B cell (primary cell): ENCODE measurements at places on chromosomes 13 and 19. TPM values are rescaled to one million over a fixed set of nuclear protein-coding genes. Genes with fewer than 3 reads are reported as not detected.
A peak's percentile ranks its signal among the peaks of the same experiment; 100 is the strongest.

The ZNF888 gene
- polyA plus RNA-seq = 2.3 and 2.7 TPM in 2 replicates

The ZNF765 gene
- 5.3 and 10.7 TPM in 2 replicates for polyA plus RNA-seq

The USF2 gene
- 357 and 377 TPM in 2 replicates for polyA plus RNA-seq

- peak overlapping the region; percentile 52 for H3K27ac ChIP-seq
- H3K27me3 ChIP-seq = no peaks in the 10 kb centered on the region
- H3K4me1 ChIP-seq = peaks cover 18% of the 10 kb centered on the region
- peak overlapping the region; percentile 87 for H3K4me3 ChIP-seq
These were observed 671 bp upstream of the SLC46A3 start for GRCh38 chr13:28719227-28720055.

- H3K4me3 ChIP-seq = no peak overlapping the region
- H3K27ac ChIP-seq = no peak overlapping the region
- peaks cover 50% of the 10 kb centered on the region for H3K4me1 ChIP-seq
These were observed 3.2 kb upstream of the POLR2E start for GRCh38 chr19:1098177-1099051.

GRCh38 chr19:35860818-35861639 lies 4.3 kb downstream of the KIRREL2 start:
- no peak overlapping the region for H3K27ac ChIP-seq
- peaks cover 26% of the 10 kb centered on the region for H3K4me1 ChIP-seq
- H3K27me3 ChIP-seq = peaks cover 35% of the 10 kb centered on the region
- DNase-seq = peak; percentile 30
- no peak overlapping the region for H3K4me3 ChIP-seq

The OR10H1 gene
- not detected in 2 replicates for polyA plus RNA-seq

GRCh38 chr19:46408664-46409039 lies 4.7 kb downstream of the CCDC8 start:
- no peak for DNase-seq
- H3K4me3 ChIP-seq = no peak overlapping the region
- peaks cover 18% of the 10 kb centered on the region for H3K4me1 ChIP-seq

DNA sequence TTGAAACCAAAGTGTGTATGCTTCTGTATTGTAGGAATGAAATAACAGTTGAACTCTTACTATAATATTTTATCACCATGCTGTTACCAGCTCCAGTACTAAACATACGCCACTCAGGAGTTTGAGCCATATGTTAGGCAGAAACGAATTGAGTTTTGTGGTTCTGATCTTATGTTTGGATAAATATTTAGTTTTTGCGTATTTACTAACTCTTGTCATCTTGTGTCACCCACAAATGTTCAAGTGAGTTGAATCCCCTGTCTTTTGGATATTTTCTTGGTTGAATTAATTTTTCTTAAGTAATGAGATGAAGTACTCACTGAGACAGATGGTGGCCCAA lies 1.5 kb downstream of the FNDC3A start:
- H3K4me1 ChIP-seq = peaks cover 49% of the 10 kb centered on the region
- H3K27ac ChIP-seq = peak overlapping the region; percentile 96
- no peaks in the 10 kb centered on the region for H3K27me3 ChIP-seq
- H3K4me3 ChIP-seq = peak overlapping the region; percentile 88

The MAMSTR gene
- 0.17 and 0.60 TPM in 2 replicates for polyA plus RNA-seq

GRCh38 chr13:78022164-78022877 lies 103.7 kb upstream of the EDNRB start:
- peak overlapping the region; percentile 17 for H3K27ac ChIP-seq
- no peaks in the 10 kb centered on the region for H3K36me3 ChIP-seq
- peak; percentile 81 for DNase-seq
- H3K4me3 ChIP-seq = no peak overlapping the region

The RNF113B gene
- not detected in 2 replicates for polyA plus RNA-seq

- peaks cover 69% of the 10 kb centered on the region for H3K36me3 ChIP-seq
- H3K27me3 ChIP-seq = no peaks in the 10 kb centered on the region
- peak overlapping the region; percentile 80 for H3K27ac ChIP-seq
- H3K4me3 ChIP-seq = no peak overlapping the region
- no peak for DNase-seq
These were observed 46.4 kb downstream of the RUBCNL start for GRCh38 chr13:46340631-46341111.

DNA sequence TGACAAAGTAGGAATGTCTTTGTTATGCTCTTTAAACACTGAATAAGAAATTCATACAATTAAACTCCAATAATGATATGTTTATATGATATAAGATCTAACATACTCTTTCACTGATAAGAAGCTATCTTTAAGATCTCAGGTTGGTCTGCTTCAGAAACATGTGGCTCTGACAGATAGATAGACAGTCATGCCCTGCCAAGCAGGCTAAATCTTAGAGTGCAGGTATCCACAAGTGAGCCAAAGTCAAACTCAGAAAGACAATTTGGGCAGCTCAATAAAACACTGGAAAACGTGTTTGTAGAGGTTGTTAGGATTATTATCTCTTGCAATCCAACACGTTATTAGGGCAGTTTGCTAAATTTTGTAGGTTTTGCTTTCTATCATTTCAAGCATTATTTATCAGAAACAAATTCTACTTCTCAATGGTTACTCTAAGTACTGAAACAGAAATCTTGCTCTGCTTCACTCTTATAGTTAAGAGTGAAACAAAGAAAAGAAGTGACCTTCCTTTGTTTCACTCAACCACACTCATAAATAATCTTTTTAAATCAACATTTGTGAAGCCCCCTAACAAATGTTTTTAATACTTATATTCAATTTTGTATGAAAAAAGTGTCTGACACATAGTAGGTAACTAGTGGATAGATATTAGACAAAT lies 1255.6 kb downstream of the DIAPH3 start:
- no peak overlapping the region for H3K27ac ChIP-seq
- no peaks in the 10 kb centered on the region for H3K36me3 ChIP-seq
- DNase-seq = no peak
- no peak overlapping the region for H3K4me3 ChIP-seq
- no peaks in the 10 kb centered on the region for H3K4me1 ChIP-seq

The CCDC122 gene
- 1.1 and 1.2 TPM in 2 replicates for polyA plus RNA-seq

DNA sequence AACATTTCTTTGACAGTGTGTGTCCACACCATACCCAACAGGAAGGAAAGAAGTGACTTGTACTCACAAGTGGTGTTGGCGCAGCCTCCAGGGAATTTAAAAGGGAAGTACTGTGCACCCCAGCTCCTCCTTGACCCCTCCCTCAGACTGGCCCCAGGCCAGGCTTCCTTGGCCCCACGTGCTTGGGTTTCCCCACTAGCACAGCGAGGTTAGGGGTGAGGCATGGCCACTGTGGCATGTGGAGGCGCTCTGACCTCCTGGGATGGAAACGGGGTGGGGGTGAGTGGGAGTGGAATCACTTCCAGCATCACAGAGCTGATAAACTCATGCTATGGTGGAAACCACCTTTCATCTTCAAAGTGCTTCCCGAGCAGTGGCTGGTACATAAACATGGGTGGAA lies 168.6 kb downstream of the ZNF536 start:
- no peaks in the 10 kb centered on the region for H3K27me3 ChIP-seq
- no peak overlapping the region for H3K4me3 ChIP-seq
- no peak overlapping the region for H3K27ac ChIP-seq
- no peak for DNase-seq
- H3K4me1 ChIP-seq = no peaks in the 10 kb centered on the region
- H3K36me3 ChIP-seq = no peaks in the 10 kb centered on the region

DNA sequence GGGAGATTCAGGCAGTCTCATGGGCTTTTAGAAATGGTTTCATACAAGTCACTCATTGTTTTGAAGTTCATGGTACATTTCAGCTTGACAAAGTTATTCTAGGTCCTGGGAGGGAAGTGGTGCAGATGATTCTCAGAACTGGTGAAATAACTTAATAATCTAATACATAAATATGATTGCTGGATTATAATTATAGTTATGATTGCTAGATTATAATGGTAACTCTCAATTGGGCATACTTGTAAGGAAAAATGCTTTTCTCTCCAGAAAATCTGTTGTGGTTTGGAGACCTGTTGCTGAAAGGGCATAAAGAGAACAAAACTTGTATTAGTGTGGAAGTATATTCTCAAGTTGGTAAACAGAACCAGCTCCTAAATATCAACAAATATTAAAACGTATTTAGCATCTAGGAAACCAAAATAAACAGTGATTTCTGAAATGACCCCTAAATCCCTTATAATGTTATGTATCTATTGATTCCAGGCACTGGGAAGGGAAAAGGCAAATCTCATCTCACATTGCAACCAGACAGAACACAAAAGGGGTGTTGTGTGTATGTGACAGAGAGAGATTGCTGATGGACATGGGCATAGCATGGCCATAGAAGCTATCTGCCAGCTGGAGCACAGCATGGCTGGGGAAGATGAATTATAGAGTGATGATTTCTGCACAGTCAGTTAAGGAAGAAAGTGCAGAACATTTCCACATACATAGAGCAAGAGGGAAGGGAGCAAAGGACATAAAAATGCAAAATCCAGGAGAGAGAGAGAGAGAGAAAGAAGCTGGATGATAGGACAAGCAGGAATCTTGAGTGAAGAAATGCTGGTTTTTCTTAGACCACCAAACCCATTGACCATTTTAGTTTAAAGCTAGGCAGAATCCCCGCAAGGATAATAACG lies 87.1 kb upstream of the FRY start:
- H3K27ac ChIP-seq = no peak overlapping the region
- H3K4me1 ChIP-seq = no peaks in the 10 kb centered on the region
- no peaks in the 10 kb centered on the region for H3K27me3 ChIP-seq
- H3K36me3 ChIP-seq = peaks cover 3% of the 10 kb centered on the region
- no peak for DNase-seq

- H3K36me3 ChIP-seq = no peaks in the 10 kb centered on the region
- no peak overlapping the region for H3K4me3 ChIP-seq
- no peaks in the 10 kb centered on the region for H3K27me3 ChIP-seq
- peaks cover 5% of the 10 kb centered on the region for H3K4me1 ChIP-seq
These were observed 32.2 kb upstream of the WDFY2 start for GRCh38 chr13:51552027-51552426.

DNA sequence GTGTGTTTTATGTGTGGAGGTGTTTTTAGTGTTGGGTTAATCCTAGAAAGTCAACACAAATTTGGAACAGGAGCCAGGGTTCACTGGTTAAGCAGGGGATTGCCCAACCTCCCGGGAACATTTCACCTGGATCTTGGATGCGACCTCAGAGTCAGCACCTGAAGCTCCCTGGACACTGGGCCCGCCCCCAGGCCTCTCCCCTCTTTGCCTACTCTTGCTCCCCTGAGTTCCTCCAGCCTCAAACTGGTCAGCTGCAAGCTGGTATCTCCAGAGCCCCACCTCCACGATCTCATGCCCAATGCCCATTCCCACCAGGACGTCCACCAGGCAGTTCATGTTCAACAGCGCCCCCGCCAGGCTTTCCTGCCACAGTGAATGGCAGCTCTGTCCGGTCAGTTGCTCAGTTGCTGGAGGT lies 9.7 kb downstream of the HSD17B14 start:
- no peaks in the 10 kb centered on the region for H3K27me3 ChIP-seq
- no peak overlapping the region for H3K27ac ChIP-seq
- no peaks in the 10 kb centered on the region for H3K36me3 ChIP-seq
- no peak overlapping the region for H3K4me3 ChIP-seq
- H3K4me1 ChIP-seq = no peaks in the 10 kb centered on the region

DNA sequence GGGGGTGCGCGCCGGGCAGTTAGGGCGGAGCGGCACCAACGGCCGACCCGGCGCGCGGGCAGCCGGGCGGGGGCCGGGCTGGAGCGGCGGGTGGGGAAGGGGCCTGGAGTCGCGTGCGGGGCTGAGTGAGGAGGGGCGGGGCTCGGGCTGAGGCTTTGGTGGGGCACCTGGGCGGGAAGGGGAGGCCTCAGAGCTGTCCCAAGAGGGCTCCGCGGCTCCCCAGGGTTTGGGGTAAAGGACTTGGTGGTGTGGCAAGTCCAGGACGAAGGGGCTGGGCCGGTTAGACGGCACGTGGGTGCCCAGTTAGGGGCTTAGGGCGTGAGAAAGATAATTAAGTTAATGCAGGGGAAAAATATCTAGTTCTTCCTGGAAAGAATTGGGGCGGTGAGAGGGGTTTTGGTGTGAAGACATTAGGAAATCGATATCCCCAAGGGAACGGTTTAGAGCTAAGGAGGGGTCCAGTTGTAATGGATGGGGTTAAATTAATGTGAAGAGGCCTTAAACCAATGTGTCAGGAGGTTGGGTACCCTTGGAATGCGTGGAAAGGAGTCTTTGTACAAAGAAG lies 496 bp downstream of the ZNF574 start:
- H3K4me3 ChIP-seq = peak overlapping the region; percentile 56
- DNase-seq = no peak
- peak overlapping the region; percentile 78 for H3K27ac ChIP-seq
- no peaks in the 10 kb centered on the region for H3K36me3 ChIP-seq

GRCh38 chr19:2171349-2172145 lies 7.8 kb downstream of the DOT1L start:
- peak overlapping the region; percentile 59 for H3K27ac ChIP-seq
- peak; percentile 94 for DNase-seq
- H3K27me3 ChIP-seq = no peaks in the 10 kb centered on the region
- peaks cover 55% of the 10 kb centered on the region for H3K4me1 ChIP-seq
- no peak overlapping the region for H3K4me3 ChIP-seq

The APOC4 gene
- polyA plus RNA-seq = not detected in 2 replicates

DNA sequence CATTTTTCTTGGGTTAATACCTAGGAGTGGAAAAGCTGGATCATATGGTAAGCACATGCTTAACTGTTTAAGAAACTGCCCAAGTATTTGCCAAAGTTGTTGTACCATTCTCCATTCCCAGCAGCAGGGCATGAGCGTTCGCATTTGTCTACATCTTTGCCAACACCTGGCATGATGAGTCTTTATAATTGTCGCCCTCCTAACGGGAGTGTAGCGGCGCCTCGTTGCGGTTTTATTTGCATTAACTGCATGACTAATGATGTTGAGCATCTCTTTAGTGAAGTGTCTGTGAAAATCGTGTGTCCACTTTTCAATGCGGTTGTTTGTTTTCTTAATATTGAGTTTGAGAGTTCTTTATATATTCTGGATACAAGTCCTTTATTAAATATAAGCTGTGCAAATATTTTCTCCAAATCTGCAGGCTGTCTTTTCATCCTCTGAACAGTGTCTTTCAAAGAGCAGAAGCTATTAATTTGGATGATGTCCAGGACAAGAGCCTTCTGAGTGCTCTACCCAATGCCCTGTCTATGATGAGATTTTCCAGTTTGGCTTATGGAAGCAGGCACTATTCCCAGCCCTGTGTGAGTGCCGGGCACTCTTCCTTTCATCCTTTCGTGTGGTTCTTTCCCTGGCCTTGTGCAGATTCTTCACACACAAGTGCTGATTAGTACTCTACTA lies 202.0 kb downstream of the FOXO1 start:
- no peak overlapping the region for H3K27ac ChIP-seq
- H3K4me1 ChIP-seq = peaks cover 14% of the 10 kb centered on the region
- no peaks in the 10 kb centered on the region for H3K27me3 ChIP-seq
- H3K36me3 ChIP-seq = no peaks in the 10 kb centered on the region
